ENCODE measurements at places on chromosomes 6 and 20. TPM values are rescaled to one million over a fixed set of nuclear protein-coding genes. Genes with fewer than 3 reads are reported as not detected.

The MYCT1 gene
- total RNA-seq = not detected

DNA sequence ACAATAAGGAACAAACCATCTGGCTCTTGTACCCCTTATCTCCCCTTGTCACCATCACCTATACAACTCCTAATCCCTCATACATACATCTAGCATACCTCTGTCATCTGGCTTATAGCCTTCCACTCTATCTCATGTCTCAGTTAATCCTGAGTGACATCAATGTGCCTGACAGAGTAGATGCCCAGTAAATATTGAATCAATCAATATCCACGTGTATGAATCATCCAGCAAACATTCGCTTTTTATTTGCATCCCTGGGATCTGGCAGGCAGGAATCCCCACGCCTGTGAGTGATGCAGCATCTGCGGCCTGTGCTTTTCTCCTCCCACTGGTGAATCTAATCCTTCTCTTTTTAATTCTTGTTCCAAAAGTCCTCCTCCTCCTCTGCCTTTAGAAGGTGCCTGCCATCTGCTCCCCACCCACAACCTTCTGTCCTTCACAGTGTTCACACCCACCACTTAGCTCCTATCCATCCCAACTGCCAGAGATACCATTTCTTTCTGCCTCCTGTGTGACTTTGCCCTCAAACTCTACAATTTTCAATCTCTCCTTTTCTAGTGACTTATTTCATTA, 37.6 kb downstream of the ZNF391 start:
- H3K4me3 ChIP-seq = no peak overlapping the region
- no peak overlapping the region for H3K27ac ChIP-seq
- no peak for DNase-seq
- no peaks in the 10 kb centered on the region for H3K27me3 ChIP-seq
- H3K4me1 ChIP-seq = no peaks in the 10 kb centered on the region

- H3K4me1 ChIP-seq = peaks cover 55% of the 10 kb centered on the region
- DNase-seq = no peak
- H3K27me3 ChIP-seq = no peaks in the 10 kb centered on the region
- H3K27ac ChIP-seq = peak overlapping the region; percentile 61
- H3K36me3 ChIP-seq = peaks cover 12% of the 10 kb centered on the region
- no peak overlapping the region for H3K4me3 ChIP-seq
Measured at GRCh38 chr20:32523613-32524213, 61.4 kb downstream of the NOL4L start.

GRCh38 chr20:34302312-34302722, 838 bp downstream of the AHCY start:
- H3K4me3 ChIP-seq = no peak overlapping the region
- DNase-seq = no peak
- H3K27me3 ChIP-seq = no peaks in the 10 kb centered on the region
- H3K4me1 ChIP-seq = peaks cover 19% of the 10 kb centered on the region
- H3K36me3 ChIP-seq = peaks cover 3% of the 10 kb centered on the region

- peaks cover 69% of the 10 kb centered on the region for H3K4me1 ChIP-seq
- no peak for DNase-seq
Measured at GRCh38 chr6:31586599-31587281, 663 bp downstream of the LST1 start.

DNA sequence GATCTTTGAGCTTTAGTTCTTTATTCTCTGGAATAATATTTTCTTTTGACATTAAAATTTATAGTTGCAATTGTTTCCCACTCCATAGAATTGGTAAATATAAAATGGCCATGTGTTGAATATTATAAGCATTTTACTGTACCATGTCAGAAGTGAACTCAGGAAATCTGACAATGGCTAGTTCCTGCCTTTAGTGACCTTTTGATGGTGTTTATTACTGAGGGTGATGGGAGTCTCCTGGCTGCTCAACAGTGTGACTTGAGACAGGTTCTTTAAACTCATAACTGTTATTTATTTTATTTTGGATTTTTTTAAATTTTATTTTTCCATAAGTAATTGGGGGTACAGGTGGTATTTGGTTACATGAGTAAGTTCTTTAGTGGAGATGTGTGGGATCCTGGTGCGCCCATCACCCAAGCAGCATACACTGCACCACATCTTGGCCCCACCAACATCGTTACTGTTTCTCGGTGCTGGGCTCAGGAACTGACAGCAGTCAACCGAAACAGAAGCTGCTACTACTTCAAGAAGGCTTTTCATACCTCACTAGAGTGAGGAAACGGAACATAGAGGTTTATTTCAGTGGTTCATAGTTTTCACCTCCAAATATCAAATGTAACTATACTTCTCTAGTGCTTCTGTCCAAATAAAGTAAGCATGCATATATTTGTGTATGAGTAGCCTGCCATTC, 90.4 kb downstream of the PLEKHG1 start:
- no peak for DNase-seq
- no peak overlapping the region for H3K4me3 ChIP-seq
- H3K4me1 ChIP-seq = no peaks in the 10 kb centered on the region
- H3K27me3 ChIP-seq = peaks cover 3% of the 10 kb centered on the region
- H3K27ac ChIP-seq = no peak overlapping the region
- no peaks in the 10 kb centered on the region for H3K36me3 ChIP-seq

The MYBL2 gene
- total RNA-seq = 95.1 TPM

GRCh38 chr20:63428906-63429575, 43.4 kb downstream of the KCNQ2 start:
- H3K27me3 ChIP-seq = no peaks in the 10 kb centered on the region
- no peak overlapping the region for H3K27ac ChIP-seq
- no peak overlapping the region for H3K4me3 ChIP-seq
- H3K36me3 ChIP-seq = no peaks in the 10 kb centered on the region

- no peaks in the 10 kb centered on the region for H3K4me1 ChIP-seq
- no peaks in the 10 kb centered on the region for H3K27me3 ChIP-seq
- no peak for DNase-seq
Measured at GRCh38 chr6:12363651-12364381, 73.7 kb downstream of the EDN1 start.

DNA sequence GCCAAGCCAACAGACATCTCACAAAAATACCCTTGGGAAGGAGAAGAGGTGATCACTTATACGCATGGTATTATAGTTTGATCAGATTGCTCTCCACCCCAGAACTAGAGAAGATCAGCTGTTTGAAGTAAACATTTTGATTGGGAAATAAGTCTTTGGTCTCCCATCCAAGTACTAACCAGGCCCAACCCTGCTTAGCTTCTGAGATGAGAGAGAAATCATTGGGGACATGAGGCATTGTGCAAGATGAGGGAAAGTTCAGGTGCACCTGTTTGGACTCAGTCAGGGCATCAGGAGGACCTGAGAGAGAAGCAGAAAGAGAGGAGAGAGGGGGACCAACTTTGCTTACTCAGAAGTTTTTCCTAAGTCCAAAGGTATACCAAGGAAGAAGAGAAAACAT, 11.4 kb downstream of the RIPK1 start:
- no peak overlapping the region for H3K27ac ChIP-seq
- peaks cover 21% of the 10 kb centered on the region for H3K4me1 ChIP-seq
- no peak for DNase-seq
- H3K36me3 ChIP-seq = peaks cover 55% of the 10 kb centered on the region
- H3K4me3 ChIP-seq = no peak overlapping the region

DNA sequence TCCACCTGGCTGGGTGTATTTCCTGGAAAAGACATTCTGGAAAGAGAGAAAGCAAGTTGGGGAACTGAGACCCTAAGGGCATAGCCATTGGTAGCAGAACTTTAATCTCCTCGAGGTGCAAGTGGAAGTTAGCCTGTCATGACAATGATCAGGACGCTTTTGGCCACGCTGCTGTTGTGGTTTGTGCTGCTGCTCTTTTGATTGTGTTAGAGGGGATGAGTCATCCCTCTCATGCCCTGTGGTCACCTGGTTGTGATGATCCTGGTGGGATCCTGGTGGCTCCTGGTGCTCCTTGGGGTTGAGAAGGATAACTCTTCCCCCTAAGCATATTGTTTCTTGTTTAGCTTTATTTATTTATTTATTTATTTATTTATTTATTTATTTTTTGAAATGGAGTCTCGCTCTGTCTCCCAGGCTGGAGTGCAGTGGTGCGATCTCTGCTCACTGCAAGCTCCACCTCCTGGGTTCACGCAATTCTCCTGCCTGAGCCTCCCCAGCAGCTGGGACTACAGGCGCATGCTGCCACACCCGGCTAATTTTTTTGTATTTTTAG, 350.3 kb downstream of the KIF16B start:
- H3K36me3 ChIP-seq = no peaks in the 10 kb centered on the region
- no peak for DNase-seq
- H3K4me3 ChIP-seq = no peak overlapping the region
- no peak overlapping the region for H3K27ac ChIP-seq
- no peaks in the 10 kb centered on the region for H3K27me3 ChIP-seq

GRCh38 chr20:1671891-1672669, 14.5 kb upstream of the SIRPG start:
- H3K27ac ChIP-seq = peak overlapping the region; percentile 93
- H3K27me3 ChIP-seq = no peaks in the 10 kb centered on the region
- H3K36me3 ChIP-seq = peaks cover 34% of the 10 kb centered on the region
- H3K4me1 ChIP-seq = peaks cover 95% of the 10 kb centered on the region
- no peak for DNase-seq

The KCNQ2 gene
- total RNA-seq = not detected

GRCh38 chr6:41425511-41425910, 90.1 kb downstream of the NCR2 start:
- H3K27me3 ChIP-seq = peaks cover 34% of the 10 kb centered on the region
- no peak overlapping the region for H3K4me3 ChIP-seq
- no peaks in the 10 kb centered on the region for H3K36me3 ChIP-seq
- peaks cover 16% of the 10 kb centered on the region for H3K4me1 ChIP-seq
- DNase-seq = no peak

The MOG gene
- not detected for total RNA-seq

GRCh38 chr6:132892929-132893771, 78.8 kb downstream of the RPS12 start:
- no peak overlapping the region for H3K4me3 ChIP-seq
- no peak overlapping the region for H3K27ac ChIP-seq
- H3K4me1 ChIP-seq = no peaks in the 10 kb centered on the region
- no peaks in the 10 kb centered on the region for H3K36me3 ChIP-seq
- DNase-seq = no peak

- peaks cover 2% of the 10 kb centered on the region for H3K27me3 ChIP-seq
- peaks cover 10% of the 10 kb centered on the region for H3K36me3 ChIP-seq
- H3K4me1 ChIP-seq = peaks cover 16% of the 10 kb centered on the region
- DNase-seq = no peak
- H3K4me3 ChIP-seq = no peak overlapping the region
- H3K27ac ChIP-seq = no peak overlapping the region
Measured at GRCh38 chr6:154223296-154223695, 133.3 kb downstream of the IPCEF1 start.

DNA sequence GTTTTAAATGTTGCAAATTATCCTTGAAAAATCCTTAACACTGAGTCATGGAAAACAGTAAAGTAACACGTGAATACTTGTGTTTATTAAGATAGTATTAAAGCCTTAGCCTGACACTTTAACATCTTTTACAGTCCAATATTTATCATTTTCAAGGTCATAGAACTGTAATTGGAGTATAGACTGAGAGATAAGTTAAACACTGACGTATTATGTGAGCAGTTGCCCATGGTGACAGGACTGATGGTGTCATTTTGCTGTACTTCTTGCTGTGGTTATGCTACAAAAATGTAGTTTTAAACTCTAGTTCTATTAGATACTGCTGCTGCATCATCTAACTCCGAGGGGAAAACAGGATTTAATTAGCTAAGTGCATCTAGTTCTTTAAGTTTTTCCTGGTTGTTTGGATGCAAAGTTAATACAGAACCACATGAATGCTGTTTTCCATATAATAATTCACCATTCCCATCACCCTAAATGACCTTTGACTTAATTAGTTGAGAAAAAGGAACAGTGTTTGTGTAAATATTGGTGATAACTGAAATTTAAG, 37.8 kb downstream of the SLC2A12 start:
- H3K27me3 ChIP-seq = peaks cover 11% of the 10 kb centered on the region
- no peaks in the 10 kb centered on the region for H3K36me3 ChIP-seq
- H3K27ac ChIP-seq = no peak overlapping the region
- H3K4me3 ChIP-seq = no peak overlapping the region

The MAP7 gene
- total RNA-seq = 2.3 TPM

DNA sequence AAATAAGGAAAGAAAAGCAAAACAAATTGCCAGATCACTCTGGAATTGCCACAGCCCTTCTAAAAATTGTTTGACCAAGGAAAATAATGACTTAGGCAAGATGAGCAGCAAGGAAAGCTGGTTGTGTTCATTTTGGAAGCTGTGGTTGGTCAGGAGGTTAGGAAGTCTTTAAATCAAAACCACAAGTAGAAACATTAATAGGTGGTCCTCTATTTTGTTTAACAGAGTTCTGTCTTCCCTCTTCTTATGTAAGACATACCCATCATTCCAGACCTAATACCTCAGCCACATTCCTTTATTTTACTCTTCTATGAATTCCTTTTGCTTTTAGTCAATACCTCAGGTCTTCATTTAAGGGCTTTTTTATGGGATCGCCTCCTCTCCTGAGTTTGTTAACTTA, 422.2 kb upstream of the PLCB4 start:
- H3K4me3 ChIP-seq = no peak overlapping the region
- H3K27me3 ChIP-seq = no peaks in the 10 kb centered on the region
- H3K27ac ChIP-seq = no peak overlapping the region

The WFDC2 gene
- total RNA-seq = not detected

DNA sequence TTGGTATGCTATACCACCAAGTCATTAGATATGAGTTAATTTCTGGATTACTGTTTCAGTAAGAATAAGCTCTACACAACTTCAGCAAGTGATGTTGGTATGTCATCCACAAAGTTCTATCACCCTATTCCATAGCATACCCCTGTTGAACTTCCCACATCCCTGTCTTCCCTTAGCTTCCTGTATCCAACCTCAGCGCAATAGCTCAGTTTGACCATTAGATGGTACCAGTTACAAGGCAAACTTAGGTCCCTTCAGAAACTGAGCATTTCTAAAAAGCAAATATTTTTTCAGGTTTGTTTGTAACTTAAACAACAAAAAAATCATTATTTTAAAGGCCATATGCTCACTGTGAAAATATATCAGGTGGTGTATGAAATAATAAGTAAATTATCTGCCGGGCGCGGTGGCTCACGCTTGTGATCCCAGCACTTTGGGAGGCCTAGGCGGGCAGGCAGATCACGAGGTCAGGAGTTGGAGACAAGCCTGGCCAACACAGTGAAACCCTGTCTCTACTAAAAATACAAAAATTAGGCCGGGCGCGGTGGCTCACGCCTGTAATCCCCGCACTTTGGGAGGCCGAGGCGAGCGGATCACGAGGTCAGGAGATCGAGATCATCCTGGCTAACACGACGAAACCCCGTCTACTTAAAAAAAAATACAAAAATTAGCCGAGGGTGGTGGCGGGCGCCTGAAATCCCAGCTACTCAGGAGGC, 8.8 kb upstream of the MOG start:
- no peaks in the 10 kb centered on the region for H3K27me3 ChIP-seq
- DNase-seq = no peak
- H3K4me1 ChIP-seq = peaks cover 16% of the 10 kb centered on the region
- no peaks in the 10 kb centered on the region for H3K36me3 ChIP-seq

GRCh38 chr6:110949679-110950285, 8.7 kb upstream of the GTF3C6 start:
- DNase-seq = no peak
- no peak overlapping the region for H3K27ac ChIP-seq
- H3K4me1 ChIP-seq = peaks cover 8% of the 10 kb centered on the region
- no peaks in the 10 kb centered on the region for H3K36me3 ChIP-seq
- no peak overlapping the region for H3K4me3 ChIP-seq

The LPIN3 gene
- total RNA-seq = 1.1 TPM

All from activated T-helper 1 cell treated with anti-CD3 and anti-CD28 coated beads, Interleukin-12 subunit alpha, Interleukin-12 subunit beta, Interleukin-2, Interleukin-4 antibody, amounts not matched to agents 30 ng/mL and 10 ng/mL and 1 ng/mL, durations not matched to agents 14 hours and 24 hours and 36 hours (primary cell).